Inflammatory macrophage treated with lipopolysaccharide for 1 hour (primary cell): ENCODE measurements at places on chromosomes 16 and 17.

DNA sequence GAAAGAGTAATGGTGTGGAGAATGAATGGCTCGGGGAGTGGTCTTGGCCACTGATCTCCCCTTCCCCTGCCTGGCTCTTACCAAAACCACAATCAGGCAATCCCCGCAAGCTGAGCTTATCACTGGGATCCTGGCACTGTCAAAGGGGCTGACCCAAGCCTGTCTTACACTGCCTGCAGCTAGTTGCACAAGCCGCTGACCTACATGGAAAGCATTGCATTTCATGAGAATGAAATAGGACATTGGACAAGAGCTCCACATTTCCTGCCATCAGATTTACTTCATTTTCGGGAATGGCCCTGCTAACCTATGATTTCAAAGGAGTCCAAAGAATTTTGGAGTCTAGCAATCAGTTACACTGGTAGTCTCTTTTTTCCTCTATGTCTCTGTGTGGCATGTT, 146.4 kb downstream of the PCTP start:
- DNase-seq: no peak

DNA sequence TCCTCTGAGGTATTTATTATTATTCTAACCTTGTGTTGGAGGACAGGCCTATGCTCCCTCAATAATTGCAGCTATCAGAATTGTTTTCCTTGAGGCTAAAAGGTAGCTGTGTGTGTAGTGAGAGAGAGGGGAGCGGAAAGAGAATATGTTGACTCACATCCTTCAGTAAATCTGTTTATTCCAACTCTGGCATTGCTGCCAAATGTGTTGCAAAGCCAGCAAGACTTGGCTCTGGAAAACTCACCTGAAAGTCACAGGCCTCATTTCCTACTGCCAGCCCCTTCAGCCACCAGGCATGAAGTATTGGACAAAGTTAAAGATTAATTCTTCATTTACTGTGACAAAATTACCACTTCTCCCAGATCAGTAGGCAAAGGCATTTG, 9.6 kb downstream of the CA10 start:
- DNase-seq: no peak

DNA sequence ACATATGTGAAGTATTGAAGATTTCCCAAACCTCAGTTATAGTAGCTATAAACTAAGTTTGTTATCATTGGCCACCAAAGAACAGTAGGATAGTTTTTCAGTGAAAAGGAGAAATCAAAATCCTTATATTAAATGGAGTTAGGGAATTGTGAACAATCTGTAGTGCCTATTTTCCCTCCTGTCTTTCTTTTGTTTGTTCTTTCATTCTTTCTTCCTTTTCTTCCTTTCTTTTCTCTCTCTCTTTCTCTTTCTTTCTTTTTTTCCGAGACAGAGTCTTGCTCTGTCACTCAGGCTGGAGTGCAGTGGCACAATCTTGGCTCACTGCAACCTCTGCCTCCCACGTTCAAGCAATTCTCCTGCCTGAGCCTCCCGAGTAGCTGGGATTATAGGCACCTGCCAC, 48.8 kb downstream of the SSH2 start:
- DNase-seq: no peak

- DNase-seq: no peak
These were observed 9.3 kb downstream of the BECN1 start for GRCh38 chr17:42814633-42815399.

DNA sequence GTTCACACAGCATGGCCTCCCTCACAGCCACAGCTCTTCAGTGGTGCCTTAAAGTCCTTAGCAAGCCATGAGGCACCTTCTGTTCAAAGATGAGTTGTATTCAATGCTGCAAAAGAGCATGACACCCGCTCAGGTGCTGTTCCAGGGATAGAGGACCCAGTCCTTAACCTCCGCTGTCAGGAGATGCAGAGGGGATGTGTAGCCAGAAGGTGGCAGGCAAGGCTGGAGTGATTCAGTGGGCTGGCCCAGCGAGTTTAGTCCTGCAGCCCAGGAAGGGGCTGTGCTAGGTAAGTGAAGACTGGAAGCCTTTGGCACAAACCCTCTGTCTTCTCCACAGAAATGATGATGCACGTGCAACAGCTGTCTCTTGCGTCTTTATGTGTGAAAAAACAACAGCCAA, 25.0 kb upstream of the ADAM11 start:
- no peak for DNase-seq

DNA sequence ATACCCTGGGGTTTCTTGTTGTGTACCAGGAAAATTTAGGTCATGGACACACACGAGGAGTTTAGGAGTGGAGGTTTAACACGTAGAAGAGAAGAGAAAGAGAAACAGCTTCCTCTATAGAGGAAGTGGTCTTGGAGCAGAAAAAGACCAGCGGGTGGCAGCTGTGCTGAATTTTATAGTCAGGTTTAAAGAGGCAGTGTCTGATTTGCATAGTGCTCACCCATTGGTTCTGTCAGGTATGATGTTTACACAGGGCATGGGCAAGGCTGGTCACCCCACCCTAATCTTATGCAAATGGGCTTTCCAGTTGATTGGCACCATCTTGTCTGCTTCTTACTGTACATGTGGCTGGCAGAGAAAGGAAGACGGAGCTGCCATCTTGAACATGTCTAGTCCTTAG, 309.0 kb downstream of the CDH13 start:
- no peak for DNase-seq

DNA sequence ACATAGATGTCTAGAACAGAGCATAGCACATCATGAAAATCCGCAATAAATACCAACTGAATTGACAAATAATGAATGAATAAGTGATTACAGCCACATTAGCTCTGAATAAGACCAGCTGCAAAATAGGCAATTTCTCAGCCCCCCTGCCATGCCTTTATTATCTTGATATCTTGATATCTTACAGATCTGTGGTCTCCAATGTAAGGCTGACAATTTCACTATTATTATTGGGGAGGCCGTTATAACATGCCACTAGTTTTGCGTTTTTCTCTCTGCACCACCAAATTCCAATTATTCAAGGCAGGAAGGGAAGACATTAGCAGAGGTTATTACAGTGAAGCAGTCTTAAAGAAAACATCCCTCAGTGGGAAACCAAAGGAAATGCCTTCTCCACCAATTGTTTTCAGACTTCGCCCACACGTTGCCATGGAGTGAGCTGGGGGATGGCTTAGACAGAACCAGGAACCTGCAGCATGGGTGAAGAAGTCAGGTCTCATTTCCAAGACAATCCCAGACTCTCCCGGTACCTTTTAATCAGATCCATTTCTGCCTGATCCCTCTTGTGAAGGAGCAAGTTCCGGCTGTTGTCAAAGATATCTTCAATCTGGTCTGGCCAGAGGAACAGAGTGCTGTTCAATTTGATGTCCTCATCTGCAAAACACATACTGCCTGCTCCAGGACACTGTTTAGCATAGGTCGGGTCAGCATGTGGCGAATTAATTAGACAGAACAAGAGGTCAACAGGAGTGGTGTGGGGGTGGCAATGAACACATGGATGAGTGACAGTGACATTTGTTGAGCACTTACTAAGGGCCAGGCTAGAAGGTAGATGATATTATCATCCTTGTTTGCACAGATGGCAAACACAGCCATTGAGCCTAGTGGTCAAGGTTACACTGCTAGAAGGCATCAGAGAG, 46.4 kb downstream of the DNAH3 start:
- peak; percentile 24 for DNase-seq

DNA sequence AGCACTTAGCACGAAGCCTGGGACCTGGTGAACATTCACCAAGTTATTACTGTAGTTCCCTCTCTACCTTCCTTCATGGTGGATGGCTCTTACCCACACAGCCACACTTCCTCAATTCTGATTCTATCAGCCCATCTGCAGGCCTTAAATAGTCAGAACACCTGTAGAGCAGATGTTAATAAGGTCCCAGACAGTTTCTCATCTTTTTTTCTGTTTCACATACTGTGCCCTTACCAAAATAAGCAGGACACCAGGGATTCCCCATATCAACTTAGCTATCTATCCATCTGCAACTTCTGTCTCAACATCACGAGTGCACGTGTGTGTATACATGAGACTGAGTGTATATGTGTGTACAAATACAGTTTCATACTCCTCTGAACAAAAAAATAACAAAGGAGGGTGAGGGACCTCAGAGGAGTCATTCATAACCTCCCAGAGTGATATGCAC, 2.8 kb downstream of the RECQL5 start:
- DNase-seq: no peak

GRCh38 chr17:2655546-2655945, 56.0 kb downstream of the CLUH start:
- no peak for DNase-seq

DNA sequence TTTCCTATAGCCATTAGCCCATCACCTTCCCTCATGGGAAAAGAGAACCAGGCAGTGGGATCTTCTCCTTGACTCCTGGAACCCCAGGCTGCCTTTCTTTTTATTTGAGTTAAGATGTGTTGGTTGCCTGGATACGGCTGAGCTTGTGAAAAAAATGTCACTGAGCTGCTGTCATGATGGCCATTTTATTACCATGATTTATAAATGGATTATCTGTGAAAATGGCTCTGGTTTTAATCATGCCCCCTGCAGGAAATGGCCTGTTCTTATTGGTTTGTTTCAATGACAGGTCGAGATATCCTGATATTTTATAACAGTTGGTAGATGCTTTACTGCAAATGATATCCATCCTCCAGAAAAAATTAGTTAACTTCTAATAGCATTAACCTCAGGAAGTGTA, 640.4 kb downstream of the CDH11 start:
- DNase-seq: no peak

- DNase-seq: no peak
These were observed 4.8 kb downstream of the RNF40 start for GRCh38 chr16:30766933-30767284.

DNA sequence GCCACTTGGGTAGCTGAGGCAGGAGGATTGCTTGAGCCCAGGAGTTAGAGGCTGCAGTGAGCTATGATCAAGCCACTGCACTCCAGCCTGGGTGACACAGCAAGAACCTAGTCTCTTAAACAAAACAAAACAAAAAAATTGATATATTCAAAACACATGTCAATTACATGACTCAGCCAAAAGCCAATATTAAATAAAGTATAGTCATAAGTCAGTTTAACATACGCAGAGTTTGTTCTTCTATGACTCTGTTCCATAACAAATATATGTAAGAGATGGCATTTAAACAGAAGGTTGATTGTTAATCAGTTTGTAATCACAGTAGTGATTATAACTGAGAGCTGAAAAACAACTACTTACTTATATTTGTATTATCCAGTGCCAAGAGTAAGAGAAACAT, 106.5 kb downstream of the CDH8 start:
- DNase-seq: no peak

- no peak for DNase-seq
These were observed 44.7 kb upstream of the KPNB1 start for GRCh38 chr17:47605011-47605410.

DNA sequence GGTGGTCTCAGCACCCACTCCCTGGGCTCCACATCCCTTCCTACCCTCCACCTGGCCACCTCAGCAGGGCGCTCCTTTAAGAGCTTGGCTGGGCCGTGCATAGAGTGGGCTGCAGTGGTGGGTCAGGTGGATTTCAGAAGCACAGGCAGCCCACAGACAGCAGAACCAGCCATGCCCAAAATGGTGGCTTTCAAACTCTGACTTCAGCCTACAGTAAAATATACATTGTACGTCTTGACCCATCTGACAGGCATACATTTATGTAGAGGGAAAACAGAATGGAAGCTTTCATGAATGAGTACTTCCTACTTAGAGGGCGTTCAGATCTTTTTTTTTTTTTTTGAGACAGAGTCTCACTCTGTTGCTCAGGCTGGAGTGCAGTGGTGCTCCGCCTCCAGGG, 26.0 kb upstream of the LASP1NB start:
- DNase-seq: no peak

- no peak for DNase-seq
These were observed 284.6 kb downstream of the C16orf95 start for GRCh38 chr16:87032554-87032953.

DNA sequence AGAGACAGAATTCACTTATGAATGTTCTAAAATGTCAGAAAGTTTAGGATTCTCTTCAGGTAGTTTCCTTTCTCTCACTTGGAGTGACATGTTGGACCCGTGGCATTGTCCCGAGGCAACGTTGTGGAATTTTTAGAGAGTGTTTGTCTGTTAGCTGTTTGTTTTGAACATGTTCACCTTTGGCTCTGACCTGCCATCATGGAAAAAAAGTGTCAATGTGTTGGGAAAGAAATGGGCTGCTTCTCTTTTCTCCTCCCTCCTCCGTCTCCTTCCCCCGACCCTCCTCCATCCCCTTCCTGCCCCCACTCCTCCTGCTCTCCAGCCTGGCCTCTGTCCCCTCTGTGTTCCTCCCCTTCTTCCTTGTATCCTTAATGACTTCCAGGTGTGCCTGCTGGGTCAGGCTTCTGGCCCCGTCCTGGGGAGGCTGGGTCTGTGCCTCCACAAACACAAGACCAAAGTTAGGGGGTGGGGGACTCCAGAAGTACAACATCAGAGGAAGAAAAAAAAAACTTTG, 463.1 kb downstream of the MAF start:
- DNase-seq: no peak

DNA sequence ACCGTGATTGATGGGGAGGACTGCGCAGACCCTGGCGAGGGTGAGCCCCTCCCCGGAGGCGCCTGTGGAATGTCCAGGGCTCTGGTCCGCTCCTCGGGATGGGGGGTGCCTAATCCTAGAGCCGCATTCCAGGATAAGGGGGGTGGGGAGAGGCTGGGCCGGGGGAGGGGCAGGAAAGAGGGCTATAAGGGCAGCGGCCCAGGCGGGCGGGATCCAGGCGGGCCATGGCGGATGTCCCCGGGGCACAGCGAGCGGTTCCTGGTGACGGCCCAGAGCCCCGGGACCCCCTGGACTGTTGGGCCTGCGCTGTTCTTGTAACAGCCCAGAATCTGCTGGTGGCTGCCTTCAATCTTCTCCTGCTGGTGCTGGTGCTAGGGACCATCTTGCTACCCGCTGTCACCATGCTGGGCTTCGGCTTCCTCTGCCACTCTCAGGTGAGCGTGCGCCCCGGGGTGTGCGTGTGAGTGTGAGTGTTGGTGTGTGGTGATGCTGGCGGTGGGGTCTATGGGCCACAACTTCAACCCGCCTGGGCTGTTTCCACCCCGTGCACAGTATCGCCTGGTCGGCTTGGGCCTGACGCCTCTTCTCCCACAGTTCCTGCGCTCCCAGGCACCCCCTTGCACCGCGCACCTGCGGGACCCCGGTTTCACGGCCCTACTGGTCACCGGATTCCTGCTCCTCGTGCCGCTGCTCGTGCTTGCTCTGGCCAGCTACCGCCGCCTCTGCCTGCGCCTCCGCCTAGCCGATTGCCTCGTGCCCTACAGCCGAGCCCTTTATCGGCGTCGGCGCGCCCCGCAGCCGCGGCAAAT, at the start of gene TMEM88:
Gene TMEM88, plus strand, starts transcription at position 216 of the 809 bp plus-strand sequence. Its CDS starts 9 bp downstream, at position 225.
- DNase-seq: no peak

- no peak for DNase-seq
These were observed 399.7 kb downstream of the NPIPA8 start for GRCh38 chr16:17936766-17937402.
